ENCODE measurements at places on chromosomes 5 and 9. TPM values are rescaled to one million over a fixed set of nuclear protein-coding genes. Genes with fewer than 3 reads are reported as not detected.

Gene RXFP3
- total RNA-seq: not detected

Gene RXRA
- 31.6 TPM for total RNA-seq

DNA sequence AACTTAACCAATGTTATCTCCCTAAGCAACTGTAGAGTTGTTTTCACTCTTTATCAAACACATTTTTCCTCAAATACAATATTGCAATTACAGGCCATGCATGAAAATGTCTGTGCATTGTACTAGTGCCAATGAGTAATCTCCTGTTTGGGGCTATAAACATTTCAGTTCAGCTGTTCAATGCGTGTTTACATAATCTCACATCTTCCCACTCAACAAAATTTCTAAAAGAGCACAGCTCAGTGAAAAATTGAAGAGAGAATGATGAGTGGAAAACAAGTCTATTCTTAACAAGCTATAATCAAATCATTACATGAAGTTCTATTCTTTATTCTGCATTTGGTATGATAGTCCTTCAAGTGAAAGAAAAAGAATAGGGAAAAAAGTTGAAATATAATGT lies 780.5 kb upstream of the CDH9 start:
- no peak for DNase-seq

DNA sequence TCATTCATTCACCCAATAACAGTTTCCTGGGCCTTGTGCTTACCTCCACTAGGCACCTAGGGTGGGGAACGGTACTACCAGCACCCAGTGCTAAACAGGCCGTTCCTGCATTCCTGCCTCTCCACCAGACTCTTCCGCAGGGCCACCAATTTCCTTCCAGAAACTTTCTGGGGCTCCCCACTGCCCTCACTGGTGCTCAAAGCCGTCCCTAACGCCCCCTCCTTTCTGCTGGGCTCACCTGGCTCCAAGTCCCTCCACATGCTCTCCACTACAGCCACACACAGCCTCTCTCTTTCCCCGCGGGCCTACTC lies 1.4 kb downstream of the PHF19 start:
- DNase-seq: no peak

- no peak for DNase-seq
These were observed 91.8 kb upstream of the TNC start for GRCh38 chr9:115209601-115210306.

DNA sequence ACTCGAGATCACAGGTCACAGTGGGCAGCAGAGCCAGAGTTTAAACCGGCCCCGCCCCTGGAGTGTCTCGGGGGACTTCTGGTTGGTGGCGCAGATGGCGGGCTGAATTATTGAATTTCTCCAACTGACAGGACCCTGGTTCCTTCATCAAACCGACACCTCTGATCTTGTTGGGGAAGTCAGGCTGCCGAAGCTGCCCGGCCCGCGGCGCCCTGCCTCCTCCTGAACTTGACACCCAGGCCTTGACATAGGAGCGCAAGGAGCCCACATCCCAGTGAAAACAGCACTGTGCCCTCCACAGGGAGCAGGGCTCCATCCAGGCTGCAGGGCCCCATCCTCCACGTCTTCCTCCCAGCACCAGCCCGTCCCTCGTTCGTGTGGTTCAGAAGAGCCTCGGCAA lies 105.2 kb downstream of the OLFM1 start:
- DNase-seq: no peak

DNA sequence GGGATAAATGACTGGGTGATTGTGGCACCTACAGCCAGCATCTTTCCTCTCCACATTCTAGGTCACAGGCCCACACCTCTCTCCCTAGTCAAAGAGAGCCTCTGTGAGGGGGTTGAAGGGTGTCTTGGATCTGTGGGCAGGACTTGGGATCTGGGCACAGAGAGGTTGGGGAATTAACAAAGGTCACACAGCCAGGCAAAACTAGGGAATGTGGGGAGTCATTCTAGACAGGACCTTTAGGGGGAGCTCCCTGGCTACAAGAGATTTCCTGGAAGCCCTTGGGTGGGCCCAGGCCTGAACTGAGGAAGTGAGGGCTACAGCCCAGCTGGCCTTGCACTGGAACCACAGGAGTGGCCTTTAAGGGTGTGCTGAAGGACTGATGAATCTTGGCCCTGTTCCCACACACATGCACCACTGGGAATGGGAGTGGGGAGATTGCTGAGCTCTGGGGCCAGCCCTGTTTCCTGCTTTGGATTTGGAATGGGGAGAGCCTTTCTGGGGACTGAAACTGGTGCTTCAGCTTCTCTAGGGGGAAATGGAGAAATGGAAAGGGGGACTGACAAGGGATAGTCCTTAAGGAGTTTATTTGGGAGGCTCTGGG lies 12.4 kb upstream of the CXXC5 start:
- DNase-seq: no peak
